Tibial nerve (tissue), 4 donors: ENCODE measurements at places on chromosomes 3 and 15.

GRCh38 chr3:38627956-38628355, 21.5 kb downstream of the SCN5A start:
- H3K27ac ChIP-seq = no peak overlapping the region
- no peak for DNase-seq
- no peak overlapping the region for H3K4me3 ChIP-seq
- no peaks in the 10 kb centered on the region for H3K36me3 ChIP-seq

- H3K4me3 ChIP-seq = peak overlapping the region; percentile 18
- H3K4me1 ChIP-seq = no peaks in the 10 kb centered on the region
- no peaks in the 10 kb centered on the region for H3K27me3 ChIP-seq
- peak overlapping the region; percentile 83 for H3K27ac ChIP-seq
- no peak for DNase-seq
- H3K36me3 ChIP-seq = no peaks in the 10 kb centered on the region
These were observed 55.1 kb downstream of the RBMS3 start for GRCh38 chr3:29335943-29336342.

- no peaks in the 10 kb centered on the region for H3K27me3 ChIP-seq
- H3K36me3 ChIP-seq = no peaks in the 10 kb centered on the region
- H3K27ac ChIP-seq = no peak overlapping the region
- H3K4me3 ChIP-seq = no peak overlapping the region
- H3K4me1 ChIP-seq = no peaks in the 10 kb centered on the region
These were observed 315.1 kb downstream of the ZNF385D start for GRCh38 chr3:21435871-21436270.

DNA sequence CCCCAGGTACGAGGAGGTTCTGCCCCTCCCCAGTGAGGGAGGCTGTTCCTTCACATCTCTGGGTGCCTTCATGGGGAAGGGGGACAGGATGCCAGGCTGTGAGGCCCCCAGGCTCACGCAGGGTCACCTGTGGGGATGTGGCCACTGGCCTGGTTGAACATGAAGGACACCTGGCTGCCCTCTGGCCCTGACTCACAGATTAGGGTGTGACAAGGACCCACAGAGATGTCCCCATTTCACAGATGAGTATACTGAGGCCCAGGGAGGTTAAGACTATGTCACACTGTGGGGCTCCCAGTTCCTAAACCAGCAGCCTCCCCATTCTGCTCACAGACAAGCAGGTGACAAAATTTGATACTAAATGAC, 42.4 kb downstream of the PCSK6 start:
- no peak overlapping the region for H3K4me3 ChIP-seq
- no peaks in the 10 kb centered on the region for H3K27me3 ChIP-seq
- no peaks in the 10 kb centered on the region for H3K4me1 ChIP-seq
- H3K36me3 ChIP-seq = no peaks in the 10 kb centered on the region
- no peak for DNase-seq

DNA sequence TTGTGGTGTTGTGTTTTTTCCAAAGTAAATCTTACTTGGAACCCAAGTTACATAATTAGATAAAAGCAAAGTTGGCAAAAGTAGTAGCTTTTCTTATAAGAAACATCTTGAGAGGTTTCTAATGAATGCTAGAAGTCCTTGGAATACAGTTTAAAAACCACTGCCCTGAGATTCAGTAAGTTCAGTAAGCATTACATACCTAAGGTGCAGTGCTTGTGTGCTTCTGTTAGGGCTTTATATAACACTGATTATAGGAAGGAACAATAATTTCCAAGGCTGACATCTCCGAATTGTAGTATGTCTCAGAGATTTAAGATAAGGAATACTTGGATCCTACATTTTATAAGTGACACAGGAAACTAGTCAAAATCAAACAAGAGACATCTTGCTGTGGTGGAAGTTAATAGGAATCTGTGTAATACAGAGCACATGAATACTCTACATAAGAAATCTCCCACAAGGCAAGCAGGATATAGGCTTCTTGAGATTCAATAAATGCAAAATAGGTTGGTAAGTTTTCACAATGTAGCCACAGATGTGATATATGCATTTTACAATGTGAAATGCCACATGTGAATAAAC, 268.2 kb downstream of the LSAMP start:
- H3K4me1 ChIP-seq = no peaks in the 10 kb centered on the region
- H3K27me3 ChIP-seq = no peaks in the 10 kb centered on the region
- no peak overlapping the region for H3K27ac ChIP-seq

- no peaks in the 10 kb centered on the region for H3K36me3 ChIP-seq
- H3K27me3 ChIP-seq = no peaks in the 10 kb centered on the region
- no peaks in the 10 kb centered on the region for H3K4me1 ChIP-seq
- no peak overlapping the region for H3K27ac ChIP-seq
These were observed 93.3 kb downstream of the ADAMTSL3 start for GRCh38 chr15:83747050-83747717.

DNA sequence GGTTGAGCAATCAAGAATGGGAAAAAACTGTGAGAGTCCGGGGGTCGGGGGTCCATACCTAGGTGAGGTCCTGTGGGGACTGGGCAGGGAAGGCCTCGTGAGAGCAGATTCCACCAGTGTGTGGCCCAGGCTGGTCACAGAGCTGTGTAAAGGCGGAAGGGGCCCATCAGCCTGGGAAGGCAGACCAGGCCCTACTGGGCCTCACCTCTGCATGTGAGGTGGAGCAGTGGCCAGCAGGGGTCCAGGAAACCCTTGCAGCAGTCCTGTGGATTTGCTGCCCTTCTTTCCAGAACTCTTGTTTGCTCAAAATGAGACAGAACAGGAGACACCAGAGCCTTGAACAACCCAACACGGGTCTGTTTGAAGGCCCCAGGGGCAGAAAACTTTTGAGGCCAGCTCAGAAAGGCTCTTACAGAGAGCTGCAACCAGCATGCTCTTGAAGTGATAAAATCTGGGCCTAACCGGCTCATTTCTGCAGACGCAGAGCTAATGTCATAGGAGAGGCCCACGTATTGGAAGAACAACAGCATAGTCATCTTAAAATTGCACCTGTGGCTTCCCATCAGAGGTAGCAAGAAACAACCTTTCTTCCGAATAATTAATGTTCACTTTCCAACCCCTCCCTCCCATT, 30.3 kb upstream of the HHATL start:
- no peaks in the 10 kb centered on the region for H3K36me3 ChIP-seq
- no peaks in the 10 kb centered on the region for H3K4me1 ChIP-seq
- no peak for DNase-seq

- DNase-seq = no peak
- H3K27ac ChIP-seq = no peak overlapping the region
- H3K4me1 ChIP-seq = no peaks in the 10 kb centered on the region
- no peaks in the 10 kb centered on the region for H3K27me3 ChIP-seq
- no peak overlapping the region for H3K4me3 ChIP-seq
These were observed 50.1 kb upstream of the LIPC start for GRCh38 chr15:58381697-58382096.

GRCh38 chr15:96359616-96360521, 29.4 kb downstream of the NR2F2 start:
- H3K4me1 ChIP-seq = no peaks in the 10 kb centered on the region
- no peak for DNase-seq
- no peaks in the 10 kb centered on the region for H3K27me3 ChIP-seq
- H3K27ac ChIP-seq = peak overlapping the region; percentile 95

DNA sequence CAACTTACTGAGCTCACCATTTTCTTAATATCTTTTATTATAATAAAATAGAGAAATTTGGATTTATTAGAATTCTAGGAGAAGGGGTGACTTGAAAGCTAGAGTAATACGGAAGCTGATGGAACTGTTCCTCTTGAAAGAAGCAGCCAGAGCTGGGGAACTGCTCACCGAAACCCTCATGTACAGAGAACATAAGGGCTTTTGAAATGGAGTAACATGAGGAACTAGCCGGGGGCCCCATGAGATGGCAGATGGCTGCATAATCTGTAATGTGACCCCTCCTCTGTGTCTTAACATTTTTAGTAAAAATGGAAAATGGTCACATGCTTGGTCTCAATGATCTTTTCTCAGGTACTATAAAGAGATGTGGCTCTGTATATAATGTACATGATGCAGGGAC, 15.7 kb upstream of the DYNC1LI1 start:
- no peak overlapping the region for H3K4me3 ChIP-seq
- DNase-seq = no peak
- no peak overlapping the region for H3K27ac ChIP-seq
- no peaks in the 10 kb centered on the region for H3K36me3 ChIP-seq
- no peaks in the 10 kb centered on the region for H3K4me1 ChIP-seq

GRCh38 chr3:138432576-138433240, 1.7 kb upstream of the ESYT3 start:
- peaks cover 43% of the 10 kb centered on the region for H3K27me3 ChIP-seq
- no peak overlapping the region for H3K4me3 ChIP-seq
- H3K36me3 ChIP-seq = no peaks in the 10 kb centered on the region
- H3K4me1 ChIP-seq = peaks cover 26% of the 10 kb centered on the region

DNA sequence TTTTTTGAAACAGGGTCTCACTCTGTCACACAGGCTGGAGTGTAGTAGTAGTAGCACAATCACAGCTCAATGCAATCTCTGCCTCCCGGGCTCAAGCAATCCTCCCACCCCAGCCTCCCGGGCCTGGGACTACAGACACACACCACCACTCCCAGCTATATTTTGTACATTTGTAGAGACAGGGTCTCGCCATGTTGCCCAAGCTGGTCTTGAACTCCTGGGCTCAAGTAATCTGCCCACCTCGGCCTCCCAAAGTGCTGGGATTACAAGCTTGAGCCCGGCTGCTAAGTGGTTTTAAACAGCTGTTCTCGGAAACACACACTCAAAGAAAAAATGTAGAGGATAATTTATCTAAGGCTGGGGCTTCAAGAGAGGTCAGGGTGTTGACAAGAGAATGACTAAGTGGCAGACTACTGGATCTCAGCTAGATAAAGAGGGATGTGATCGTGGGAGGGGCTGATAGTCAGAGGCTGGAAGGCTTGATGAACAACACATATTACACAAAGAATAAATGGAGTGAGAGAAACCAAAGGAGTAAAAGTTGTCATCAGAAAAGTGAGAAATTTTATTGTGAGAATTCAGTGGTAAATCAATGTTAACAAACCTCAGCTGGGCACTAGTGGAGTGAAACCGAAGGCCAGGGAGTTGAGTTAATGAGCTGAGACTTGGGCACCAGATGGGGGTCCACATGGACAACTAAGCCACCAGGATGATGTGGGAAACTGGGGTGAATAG, 6.7 kb downstream of the CCR5AS start:
- no peak overlapping the region for H3K4me3 ChIP-seq
- DNase-seq = no peak
- H3K4me1 ChIP-seq = peaks cover 5% of the 10 kb centered on the region
- no peaks in the 10 kb centered on the region for H3K36me3 ChIP-seq
- H3K27ac ChIP-seq = no peak overlapping the region
- no peaks in the 10 kb centered on the region for H3K27me3 ChIP-seq

DNA sequence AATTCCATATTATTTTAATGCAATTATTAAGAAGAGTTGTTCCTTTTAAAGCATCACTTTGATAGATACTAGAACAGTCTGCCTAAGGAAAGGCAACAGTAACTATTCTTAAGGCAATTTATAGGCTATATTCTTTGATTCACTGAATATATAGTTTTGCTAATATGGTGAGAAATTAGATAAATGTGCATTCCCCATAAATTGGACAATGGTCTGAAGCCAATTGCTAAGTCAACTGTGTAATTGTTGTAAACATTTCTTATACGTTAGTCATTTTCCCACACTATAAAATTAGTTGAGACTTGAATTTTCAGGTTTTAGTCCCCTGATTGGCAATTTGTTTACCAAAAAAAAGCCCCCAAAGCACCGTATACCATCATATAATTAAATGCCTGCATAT, 263.0 kb upstream of the NECTIN3 start:
- DNase-seq = no peak
- no peaks in the 10 kb centered on the region for H3K27me3 ChIP-seq
- H3K27ac ChIP-seq = no peak overlapping the region
- no peaks in the 10 kb centered on the region for H3K4me1 ChIP-seq
- no peak overlapping the region for H3K4me3 ChIP-seq

GRCh38 chr3:41683666-41684350, 278.1 kb downstream of the ULK4 start:
- no peak overlapping the region for H3K27ac ChIP-seq
- no peaks in the 10 kb centered on the region for H3K27me3 ChIP-seq
- no peaks in the 10 kb centered on the region for H3K4me1 ChIP-seq
- no peak overlapping the region for H3K4me3 ChIP-seq

- H3K27me3 ChIP-seq = no peaks in the 10 kb centered on the region
- no peaks in the 10 kb centered on the region for H3K4me1 ChIP-seq
- H3K36me3 ChIP-seq = no peaks in the 10 kb centered on the region
- H3K4me3 ChIP-seq = no peak overlapping the region
- DNase-seq = no peak
- no peak overlapping the region for H3K27ac ChIP-seq
These were observed 447.9 kb downstream of the CNTN6 start for GRCh38 chr3:1540686-1541085.

DNA sequence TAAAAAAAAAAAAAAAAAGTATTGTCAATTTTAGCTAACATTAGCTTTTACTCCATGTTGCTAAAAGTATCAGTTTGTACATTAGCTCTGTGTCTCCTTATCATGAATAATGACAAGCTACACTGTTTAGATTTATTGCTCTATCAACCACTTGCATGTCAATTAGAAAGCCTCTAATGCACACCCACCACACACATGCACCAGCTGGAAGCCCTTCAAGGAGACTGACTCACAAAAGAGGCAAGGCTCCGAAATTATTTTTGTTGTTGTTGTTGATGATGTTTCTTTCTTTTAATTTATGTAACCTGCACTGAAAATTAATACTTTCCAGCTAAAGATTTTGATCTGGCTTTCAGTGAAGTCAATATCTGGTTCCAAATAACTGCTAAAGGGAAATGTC, 71.5 kb downstream of the ETFA start:
- no peak overlapping the region for H3K27ac ChIP-seq
- no peaks in the 10 kb centered on the region for H3K27me3 ChIP-seq
- no peaks in the 10 kb centered on the region for H3K4me1 ChIP-seq
- H3K36me3 ChIP-seq = no peaks in the 10 kb centered on the region
- DNase-seq = no peak

GRCh38 chr15:40266828-40267304, 16.0 kb downstream of the ANKRD63 start:
- no peak overlapping the region for H3K27ac ChIP-seq
- no peaks in the 10 kb centered on the region for H3K4me1 ChIP-seq
- H3K4me3 ChIP-seq = no peak overlapping the region
- DNase-seq = peak; percentile 19
- no peaks in the 10 kb centered on the region for H3K36me3 ChIP-seq
- H3K27me3 ChIP-seq = no peaks in the 10 kb centered on the region

- no peak overlapping the region for H3K4me3 ChIP-seq
- DNase-seq = no peak
- H3K36me3 ChIP-seq = no peaks in the 10 kb centered on the region
- H3K27me3 ChIP-seq = no peaks in the 10 kb centered on the region
- H3K27ac ChIP-seq = no peak overlapping the region
These were observed 40.0 kb downstream of the TRH start for GRCh38 chr3:130014526-130014925.

DNA sequence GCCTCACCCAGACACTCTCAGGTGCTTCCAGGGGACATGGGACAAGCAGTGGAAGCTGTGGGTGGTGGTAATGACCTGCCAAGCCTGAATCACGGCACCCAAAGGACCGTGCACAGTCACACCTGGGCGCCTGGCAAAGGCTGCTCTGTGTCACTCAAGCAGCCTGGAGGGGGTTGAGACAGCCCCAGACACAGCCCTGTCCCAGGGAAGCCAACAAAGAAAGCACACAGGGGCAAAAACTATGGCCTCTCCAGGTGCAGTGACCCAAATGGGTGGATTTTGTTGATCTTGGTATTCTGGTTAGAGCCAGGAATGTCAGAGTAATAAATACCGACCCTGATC, 15.0 kb upstream of the OCA2 start:
- no peaks in the 10 kb centered on the region for H3K4me1 ChIP-seq
- H3K36me3 ChIP-seq = peaks cover 29% of the 10 kb centered on the region
- no peak overlapping the region for H3K4me3 ChIP-seq
- no peak overlapping the region for H3K27ac ChIP-seq
